ENCODE measurements at places on chromosomes 3 and 15. TPM values are rescaled to one million over a fixed set of nuclear protein-coding genes. Genes with fewer than 3 reads are reported as not detected.

DNA sequence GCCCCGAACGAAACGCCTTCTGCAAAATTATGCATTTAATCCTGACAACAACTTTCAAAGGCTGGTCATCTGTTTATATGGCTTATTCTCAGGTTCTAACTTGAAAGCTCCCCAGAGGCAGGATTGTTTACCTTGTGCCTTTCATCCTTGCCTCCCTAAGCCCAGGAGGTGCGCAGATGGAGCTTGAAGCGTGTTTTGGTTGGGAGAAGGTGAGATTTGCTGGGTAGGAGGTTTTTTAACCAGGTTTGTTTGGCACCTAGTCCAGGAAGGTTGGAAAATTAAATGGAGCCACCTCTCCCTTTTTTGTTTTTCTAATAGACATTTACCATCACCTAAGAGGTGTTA is 675 bp downstream of the TSEN2 start:
- DNase-seq, result no peak

DNA sequence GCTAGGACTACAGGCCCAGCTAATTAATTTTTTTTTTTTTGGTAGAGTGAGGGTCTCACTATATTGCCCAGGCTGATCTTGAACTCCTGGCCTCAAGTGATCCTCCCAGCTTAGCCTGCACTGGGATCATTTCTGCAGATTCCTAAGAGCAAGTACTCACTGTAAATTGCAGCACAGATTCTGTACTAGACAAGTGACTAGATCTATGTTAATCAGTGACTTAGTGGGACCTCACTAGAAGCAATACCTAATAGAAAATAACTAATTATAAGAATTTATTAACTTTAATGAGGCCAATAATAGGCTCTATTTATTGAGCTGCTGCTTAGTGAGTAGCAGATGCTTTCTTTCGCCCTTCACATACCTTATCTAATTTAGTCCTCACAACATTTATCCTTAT is 10.6 kb upstream of the UTS2B start:
- DNase-seq, result no peak

GRCh38 chr3:98786364-98787006 is 23.3 kb downstream of the ST3GAL6 start:
- DNase-seq, result no peak

- DNase-seq, result no peak
These were observed 24.8 kb downstream of the PSTPIP1 start for GRCh38 chr15:77019521-77020331.

GRCh38 chr3:58271901-58272501 is 34.0 kb upstream of the RPP14 start:
- no peak for DNase-seq

DNA sequence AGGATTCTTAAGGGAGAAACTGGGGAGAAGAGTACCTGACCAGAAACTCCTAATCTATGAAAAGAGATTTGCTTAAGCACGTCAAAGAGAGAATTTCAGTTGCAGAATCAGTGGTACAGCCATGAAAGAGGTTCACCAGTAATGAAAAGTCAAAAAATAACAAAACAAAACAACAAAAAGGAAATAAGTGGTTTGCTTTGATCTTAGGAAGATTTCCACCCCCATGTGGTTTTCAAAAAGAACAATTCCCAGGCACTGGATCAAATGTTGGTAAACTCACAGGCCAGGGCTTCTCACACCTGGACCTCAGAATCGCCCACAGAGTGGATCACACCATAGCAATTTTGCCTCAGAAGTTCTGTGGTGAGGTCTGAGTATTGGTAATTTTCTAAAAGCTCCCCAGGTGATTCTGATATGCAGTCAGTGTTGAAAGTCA is 67.5 kb downstream of the TMEM39A start:
- no peak for DNase-seq

DNA sequence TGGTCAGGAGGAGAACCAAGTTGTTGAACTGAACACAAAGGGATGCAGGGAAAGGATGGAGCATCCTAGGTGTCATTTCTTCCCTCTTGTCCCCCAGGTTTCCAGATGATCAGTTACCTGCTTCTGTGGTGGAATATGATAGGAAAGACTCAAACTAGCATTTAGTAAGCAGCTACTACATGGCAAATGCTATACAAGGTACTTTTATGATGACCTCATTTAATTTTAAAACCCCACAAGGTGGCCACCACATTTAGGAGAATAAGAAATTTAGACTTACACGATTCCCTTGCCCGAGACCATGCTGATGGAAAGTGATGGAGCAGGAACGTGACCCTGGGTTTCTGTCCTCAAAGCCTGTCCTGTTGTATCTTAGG is 40.9 kb downstream of the CCR4 start:
- no peak for DNase-seq

- DNase-seq, result no peak
These were observed 22.9 kb downstream of the DAG1 start for GRCh38 chr3:49492969-49493368.

DNA sequence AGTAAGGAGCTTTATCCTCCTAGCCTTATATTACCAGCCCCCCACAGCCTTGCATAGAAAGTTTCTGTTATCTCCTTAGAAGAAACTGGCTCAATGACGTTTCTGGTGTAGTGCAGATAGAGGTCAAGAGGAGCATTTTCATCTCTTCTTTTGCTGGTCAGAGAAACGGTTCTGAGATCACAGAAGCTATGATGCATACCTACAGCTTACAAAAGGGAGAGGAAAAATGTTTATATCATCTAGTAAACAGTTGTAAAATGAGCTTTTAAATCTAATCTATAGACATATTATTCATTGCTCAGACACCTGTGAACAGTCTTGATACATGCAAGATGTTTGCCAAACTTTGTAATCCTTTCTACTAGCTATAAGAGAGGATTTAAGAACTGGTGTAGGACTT is 68.0 kb downstream of the GMPS start:
- no peak for DNase-seq

DNA sequence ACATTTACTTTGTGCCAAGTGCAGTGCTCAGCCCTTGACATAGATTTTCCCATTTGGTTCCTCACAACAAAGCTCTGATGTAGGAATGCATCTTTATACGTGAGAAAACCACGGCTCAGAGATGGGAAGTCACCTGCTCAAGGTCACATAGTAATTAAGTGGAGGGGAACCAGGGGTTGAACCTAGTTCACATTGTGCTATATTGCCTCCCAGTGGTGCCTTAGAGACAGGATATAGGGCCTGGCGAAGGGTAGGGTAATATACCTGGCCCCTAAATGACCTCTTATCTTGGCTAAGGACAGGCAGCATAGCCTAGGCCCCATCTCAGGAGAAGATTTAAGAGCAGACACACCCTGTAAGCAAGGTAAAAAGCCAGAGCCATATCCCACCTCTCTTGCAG is 71.5 kb downstream of the FOXP1 start:
- DNase-seq, result no peak

Gene GMPPB
- 45.4 TPM for total RNA-seq

Gene GP9
- total RNA-seq, result not detected

Gene DTX3L
- total RNA-seq, result 41.6 TPM

Gene SETD5
- total RNA-seq, result 127 TPM
